ENCODE measurements at places on chromosomes 5 and 9.

DNA sequence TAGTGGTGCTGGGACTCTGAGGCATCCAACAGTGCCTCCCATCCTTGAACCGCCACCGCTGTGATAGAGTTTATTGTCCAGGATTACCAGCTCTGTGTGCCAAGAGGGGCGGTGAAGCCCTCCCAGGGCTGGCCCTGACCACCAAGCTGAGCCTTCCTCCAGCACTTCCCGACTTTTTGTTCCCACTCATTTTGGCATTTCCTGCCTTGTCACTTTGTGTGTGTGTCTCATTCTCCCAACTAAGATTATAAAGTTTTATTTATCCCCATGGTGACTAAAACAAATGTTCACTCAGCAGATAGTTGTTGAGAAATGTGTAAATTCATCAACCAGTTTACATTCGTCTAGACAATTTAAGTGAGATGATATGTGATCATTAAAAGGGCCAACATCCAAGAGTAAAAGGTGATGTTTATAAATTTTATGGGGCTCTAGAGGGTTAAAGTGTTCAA is 2.5 kb downstream of the F2R start:
- DNase-seq, result no peak

GRCh38 chr9:34559624-34560455 is 29.7 kb downstream of the CNTFR start:
- no peak for DNase-seq

- DNase-seq, result no peak
Measured at GRCh38 chr5:117161718-117162335, 587.2 kb upstream of the SEMA6A start.

DNA sequence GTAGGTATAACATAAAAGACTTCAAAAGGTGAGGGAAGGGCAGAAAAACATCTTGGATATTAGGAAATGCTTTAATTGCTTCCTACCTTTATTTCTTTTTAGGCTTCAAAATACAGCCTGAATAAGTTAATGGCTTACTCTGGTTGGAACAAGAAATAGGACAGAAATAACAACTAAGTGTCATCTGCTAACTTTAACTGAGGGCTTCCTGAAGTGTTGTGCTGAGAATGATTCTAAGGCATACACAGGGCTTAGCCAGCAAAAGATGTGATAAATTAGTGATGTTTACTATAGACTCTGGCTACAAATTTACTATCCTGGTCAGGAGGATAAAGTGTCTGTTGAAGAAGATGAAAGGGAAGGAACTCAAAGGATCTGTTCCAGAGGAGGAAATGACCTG is 34.2 kb downstream of the ABHD17B start:
- DNase-seq, result no peak

- DNase-seq, result no peak
Measured at GRCh38 chr5:142465476-142465875, 140.7 kb upstream of the SPRY4 start.

- DNase-seq, result no peak
Measured at GRCh38 chr5:107464416-107464815, 206.3 kb downstream of the EFNA5 start.

DNA sequence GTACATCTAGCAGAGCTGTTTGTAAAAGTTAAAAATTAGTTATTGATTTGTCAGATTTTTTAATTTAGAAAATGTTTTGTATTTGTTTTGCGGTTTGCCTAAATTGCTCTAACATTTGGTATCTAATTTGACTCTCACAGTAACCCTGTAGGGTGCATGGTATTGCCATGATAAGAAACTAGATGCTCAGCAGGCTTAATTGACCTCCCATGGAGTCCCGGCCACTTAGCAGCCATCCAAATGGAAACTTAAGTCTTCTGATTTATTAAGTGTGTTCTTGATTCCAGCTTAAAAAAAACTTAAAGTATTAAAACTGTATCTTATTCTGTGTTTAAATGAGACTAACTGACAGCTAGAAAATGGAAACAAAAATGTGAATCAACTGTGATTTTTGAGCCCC is 54.5 kb downstream of the CAST start:
- no peak for DNase-seq

GRCh38 chr9:80586786-80587330 is 1015.1 kb downstream of the TLE4 start:
- no peak for DNase-seq

GRCh38 chr9:23774266-23774665 is 51.8 kb downstream of the ELAVL2 start:
- no peak for DNase-seq

- no peak for DNase-seq
Measured at GRCh38 chr5:105630803-105631202, 2039.9 kb downstream of the EFNA5 start.

GRCh38 chr5:154268073-154268472 is 77.5 kb downstream of the GALNT10 start:
- DNase-seq, result no peak

All from stimulated activated CD8-positive, alpha-beta memory T cell treated with anti-CD3 and anti-CD28 coated beads, Interleukin-4, amount 100 ng/mL, for 1 hour (primary cell).